GM12878 (cell line): ENCODE measurements at places on chromosomes 11 and 22.

GRCh38 chr22:45072322-45072903 lies 62.6 kb upstream of the PHF21B start:
- DNase-seq, result no peak

DNA sequence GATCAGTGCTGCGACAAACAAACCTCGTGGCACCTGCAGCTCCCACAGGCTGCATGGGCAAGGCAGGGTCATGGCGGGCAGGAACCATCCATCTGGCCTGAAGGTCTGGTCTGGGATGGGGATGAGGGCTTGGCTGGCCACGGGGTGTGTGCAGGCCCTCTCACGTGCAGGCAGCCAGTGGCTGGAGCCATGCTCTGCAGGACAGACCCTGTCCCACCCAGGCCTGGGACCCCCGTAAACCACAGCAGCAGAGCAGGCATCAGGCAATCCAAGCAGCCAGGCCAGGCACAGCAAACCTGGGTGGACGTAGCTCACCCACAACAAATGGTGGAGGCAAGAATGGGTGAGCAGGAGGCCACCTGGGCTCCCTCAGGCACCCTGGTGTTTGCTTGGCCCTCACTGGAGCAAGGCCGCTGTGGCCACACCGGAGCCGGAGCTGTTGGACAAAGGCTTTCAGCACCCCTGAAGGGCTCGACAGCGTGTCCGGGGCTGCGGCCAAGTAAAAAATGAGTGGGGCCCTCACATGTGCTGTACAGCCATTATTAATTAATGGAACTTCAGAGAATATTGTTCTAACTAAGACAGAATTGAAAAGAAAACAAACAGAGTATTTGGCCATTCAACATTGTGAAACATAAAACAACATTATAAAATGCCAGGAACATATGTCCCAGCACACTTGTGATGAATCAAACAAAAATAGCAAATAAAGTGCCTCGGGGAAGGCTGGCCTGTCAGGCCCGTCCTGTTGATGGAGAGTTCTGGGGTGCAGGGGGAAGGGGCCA lies 24.0 kb upstream of the GNB1L start:
- no peak for DNase-seq

DNA sequence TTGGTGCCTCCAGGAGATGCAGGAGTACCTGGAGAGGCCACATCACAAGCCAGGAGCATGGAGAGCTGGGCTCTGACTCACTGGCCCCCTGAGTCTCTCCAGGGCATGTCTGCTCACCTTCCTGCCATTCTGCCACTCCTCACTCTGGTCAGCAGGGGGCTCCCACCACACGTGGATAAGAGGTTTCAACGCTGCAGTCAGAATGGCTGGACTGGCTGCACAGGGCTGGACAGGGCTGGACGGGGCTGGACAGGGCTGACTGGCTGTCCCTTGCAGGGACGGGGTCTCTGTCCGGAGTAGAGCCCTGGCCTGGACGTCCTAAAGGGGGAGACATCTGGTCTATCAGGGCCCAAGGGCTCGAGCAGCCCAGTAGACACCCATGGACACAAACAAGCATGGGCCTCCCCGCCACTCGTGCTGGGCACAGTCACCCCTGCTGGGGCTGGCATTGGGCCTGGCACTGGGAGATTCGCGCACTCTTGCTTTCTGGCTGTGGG lies 34.6 kb downstream of the CYTH4 start:
- DNase-seq, result no peak

DNA sequence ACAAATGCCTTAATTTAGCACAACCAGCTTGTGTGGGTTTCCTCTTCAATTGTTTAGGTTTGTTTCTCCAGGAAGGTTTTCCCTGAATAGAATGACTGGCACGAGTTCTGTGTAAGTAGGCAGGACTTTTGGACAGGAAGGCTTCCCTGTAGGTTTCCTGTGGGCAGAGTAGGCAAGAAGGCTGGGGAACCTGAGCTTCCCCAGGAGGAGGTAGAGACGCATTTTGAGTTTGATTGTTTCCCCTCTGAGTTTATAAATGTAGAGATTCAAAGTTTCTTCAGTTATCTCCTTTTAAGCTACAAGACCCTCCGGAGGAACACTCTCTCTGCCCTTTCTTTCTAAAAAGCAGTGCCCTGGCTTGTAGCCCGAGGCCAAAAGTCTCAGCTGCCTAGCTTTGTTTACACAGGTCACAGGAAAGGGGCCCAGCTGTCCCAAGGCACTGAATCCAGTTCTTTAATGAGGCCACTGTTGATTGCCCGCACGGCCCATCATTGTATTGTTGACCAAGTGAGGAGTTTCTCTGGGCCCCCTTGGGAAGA lies 66.6 kb upstream of the RDX start:
- no peak for DNase-seq

GRCh38 chr11:77046060-77046501 lies 11.9 kb downstream of the B3GNT6 start:
- no peak for DNase-seq

DNA sequence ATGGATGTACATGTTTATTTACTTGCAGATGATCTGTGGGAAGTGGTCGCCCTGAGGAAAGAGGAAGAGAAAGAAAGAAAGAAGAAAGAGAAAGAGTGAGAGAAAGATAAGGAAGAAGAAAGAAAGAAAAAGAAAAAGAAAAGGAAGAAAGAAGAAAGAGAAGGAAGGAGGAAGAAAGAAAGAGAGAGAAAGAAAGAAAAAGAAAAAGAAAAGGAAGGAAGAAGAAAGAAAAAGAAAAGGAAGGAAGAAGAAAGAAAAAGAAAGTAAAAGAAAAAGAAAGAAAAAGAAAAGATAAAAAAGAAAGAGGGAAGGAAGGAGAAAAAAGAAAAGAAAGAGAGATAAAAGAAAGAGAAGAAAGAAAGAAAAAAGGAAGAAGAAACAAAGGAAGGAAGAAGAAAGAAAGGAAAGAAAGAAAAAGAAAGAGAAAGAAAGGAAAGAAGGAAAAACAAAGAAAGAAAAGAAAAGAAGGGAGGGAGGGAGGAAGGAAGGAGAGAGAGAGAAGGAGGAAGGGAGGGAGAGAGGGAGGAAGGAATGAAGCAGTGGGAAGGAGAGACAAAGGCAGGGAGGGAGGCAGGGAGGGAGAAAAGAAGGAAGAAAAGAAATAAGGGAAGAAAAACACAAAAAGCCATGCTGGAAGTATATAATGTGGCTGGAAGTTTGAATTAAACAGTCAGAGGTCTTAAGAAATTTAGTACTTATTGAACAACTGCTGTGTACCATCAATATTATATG lies 976.6 kb downstream of the FAM181B start:
- no peak for DNase-seq

GRCh38 chr11:31804312-31805036 lies 6.6 kb downstream of the PAX6 start:
- no peak for DNase-seq

DNA sequence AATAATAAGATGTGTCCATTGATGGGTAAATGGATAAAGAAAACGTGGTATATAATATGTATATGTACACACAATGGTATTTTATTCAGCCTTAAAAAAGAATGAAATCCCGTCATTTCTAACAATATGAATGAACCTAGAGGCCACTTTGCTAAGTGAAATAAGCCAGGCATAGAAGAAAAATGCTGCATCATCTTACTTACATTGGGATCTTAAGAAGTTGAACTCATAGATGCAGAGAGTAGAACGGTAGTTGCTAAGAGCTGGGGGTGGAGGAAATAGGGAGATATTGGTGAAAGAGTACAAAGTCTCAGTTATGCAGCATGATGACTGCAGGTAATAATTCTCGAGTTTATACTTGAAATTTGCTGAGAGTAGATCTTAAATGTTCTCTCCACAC lies 14.3 kb upstream of the SLC36A4 start:
- DNase-seq, result no peak

DNA sequence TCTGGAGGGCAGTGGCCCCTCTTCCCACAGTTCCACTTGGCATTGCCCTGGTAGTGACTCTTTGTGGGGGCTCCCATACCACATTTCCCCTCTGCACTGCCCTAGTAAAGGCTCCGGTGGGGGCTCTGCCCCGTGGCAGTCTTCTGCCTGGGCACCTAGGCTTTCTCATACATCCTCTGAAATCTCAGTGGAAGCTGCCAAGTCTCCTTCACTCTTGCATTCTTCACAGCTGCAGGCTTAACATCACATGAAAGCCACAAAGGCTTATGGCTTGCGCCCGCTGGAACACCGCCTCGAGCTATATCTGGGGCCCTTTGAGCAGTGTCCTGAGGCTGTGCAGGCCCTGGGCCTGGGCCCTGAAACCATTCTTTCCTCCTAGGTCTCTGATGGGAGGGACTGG lies 25.3 kb downstream of the PLEKHB1 start:
- DNase-seq, result no peak

- DNase-seq, result no peak
These were observed 4.7 kb downstream of the CCDC34 start for GRCh38 chr11:27358296-27358695.

DNA sequence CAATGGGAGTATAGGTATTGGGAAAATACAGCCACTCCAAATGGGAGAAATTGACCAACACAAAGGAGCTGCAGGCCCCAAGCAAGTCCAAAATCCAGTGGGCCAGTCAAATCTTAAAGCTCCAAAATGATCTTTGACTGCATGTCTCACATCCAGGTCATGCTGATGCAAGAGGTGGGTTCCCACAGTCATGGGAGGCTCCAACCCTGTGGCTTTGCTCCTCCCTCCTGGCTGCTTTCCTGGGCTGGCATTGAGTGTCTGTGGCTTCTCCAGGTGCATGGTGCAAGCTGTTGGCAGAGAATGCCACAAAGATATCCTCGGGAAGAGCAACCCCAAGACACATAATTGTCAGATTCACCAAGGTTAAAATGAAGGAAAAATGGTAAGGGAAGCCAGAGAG lies 80.8 kb downstream of the IGLL5 start:
- DNase-seq, result no peak

DNA sequence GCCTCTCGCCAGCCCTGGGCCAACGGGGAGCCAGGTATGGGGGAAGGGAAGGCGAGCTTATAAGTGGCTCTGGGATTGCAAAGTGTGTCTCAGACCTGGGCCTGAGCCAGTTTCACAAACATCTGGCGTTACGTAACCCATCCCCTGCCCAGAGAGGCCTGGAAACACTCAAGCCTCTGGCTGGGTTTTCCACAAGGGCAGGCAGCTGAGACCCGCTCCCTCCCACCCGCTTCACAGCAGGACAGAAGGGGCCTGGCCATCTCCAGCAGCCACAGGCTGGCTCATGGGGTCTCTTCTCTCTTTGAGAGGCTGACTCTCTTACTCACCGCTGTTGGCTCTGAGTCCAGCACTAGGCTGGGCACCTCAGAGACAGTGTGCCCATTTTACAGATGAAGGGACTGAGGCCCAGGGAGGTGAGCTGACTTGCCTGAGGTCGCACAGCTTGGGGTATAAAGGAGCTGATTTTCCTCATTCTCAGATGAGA lies 44.5 kb downstream of the TRIOBP start:
- DNase-seq, result no peak

GRCh38 chr22:40728731-40729189 lies 49.5 kb downstream of the MCHR1 start:
- no peak for DNase-seq

DNA sequence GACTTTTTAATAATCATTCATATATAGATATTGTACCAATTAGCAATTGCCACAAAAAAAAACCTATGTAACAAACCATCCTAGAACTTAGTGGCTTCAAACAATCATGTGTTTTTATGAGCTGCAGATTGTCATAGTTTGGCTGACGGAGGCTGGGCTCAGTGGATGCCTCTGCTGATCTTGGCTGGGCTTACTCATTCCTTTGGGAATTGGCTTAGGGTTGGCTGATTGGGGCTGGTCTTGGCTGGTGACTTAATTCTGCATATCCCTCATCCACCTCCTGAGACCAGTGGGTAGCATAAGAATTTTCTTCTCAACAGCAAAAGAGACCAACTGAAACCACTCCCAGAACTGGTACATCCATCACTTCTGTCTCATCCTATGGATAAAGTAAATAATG lies 57.9 kb upstream of the PHF21B start:
- no peak for DNase-seq

- DNase-seq, result no peak
These were observed 4.5 kb upstream of the NCF4 start for GRCh38 chr22:36856121-36856791.

- no peak for DNase-seq
These were observed 10.5 kb upstream of the FLRT1 start for GRCh38 chr11:64025205-64025604.

GRCh38 chr22:46652847-46653331 lies 32.7 kb downstream of the GRAMD4 start:
- DNase-seq, result no peak

DNA sequence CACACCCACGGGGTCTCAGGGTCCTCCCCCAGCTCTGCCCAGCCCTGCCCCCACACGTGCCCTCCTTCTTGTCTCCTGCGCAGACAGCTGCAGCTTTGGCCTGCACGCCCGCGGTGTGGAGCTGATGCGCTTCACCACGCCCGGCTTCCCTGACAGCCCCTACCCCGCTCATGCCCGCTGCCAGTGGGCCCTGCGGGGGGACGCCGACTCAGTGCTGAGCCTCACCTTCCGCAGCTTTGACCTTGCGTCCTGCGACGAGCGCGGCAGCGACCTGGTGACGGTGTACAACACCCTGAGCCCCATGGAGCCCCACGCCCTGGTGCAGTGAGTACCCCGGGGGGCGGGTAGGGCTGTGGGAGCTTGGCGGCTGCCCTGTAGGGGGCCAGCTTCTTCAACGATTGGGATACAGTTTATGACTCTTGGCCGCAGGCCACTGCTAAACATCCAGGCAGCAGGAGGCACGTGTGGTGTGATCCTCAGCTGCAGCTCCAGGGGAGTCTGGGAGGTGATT lies 30.8 kb downstream of the ST14 start:
- no peak for DNase-seq

DNA sequence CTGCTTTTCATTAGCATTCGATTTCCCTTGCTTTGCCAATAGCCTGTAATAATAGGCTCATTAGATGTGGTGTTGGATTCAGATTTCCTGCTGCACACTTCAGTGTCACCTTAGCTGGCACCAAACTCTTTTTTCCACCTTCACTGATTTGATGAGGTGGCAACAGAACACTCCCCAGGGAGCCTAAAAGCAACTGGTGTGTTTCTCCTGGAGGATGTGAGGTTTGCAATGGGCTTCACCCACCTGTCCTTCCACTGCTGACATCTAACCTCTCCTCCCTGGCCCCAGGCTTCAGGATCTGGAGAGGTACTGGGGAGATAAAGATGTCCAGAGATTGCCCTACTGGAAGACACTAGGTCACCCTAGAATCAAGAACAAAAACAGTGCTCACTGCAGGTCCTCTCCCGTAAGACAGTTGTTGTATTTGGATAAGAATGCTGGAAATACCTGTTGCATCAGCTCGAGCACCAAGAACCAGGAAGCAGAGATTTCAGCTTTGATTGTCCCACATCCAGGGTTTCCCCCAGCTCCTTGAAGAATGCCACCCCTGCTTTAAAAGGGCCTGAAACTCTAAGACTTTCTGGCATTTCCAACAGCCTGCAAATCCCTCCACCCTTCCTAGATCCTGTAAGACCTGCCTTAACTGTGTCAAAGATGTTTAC lies 96.9 kb downstream of the SLC1A2 start:
- DNase-seq, result no peak
